Jurkat, Clone E6-1 (cell line): ENCODE measurements at places on chromosomes 7 and 10.

- no peak for DNase-seq
Measured at GRCh38 chr7:150877536-150877935, 25.2 kb downstream of the AOC1 start.

- DNase-seq: no peak
Measured at GRCh38 chr10:79001082-79001885, 67.5 kb upstream of the ZMIZ1 start.

GRCh38 chr7:80453699-80454340 lies 58.0 kb downstream of the GNAT3 start:
- no peak for DNase-seq

- DNase-seq: no peak
Measured at GRCh38 chr10:80760914-80761371, 223.2 kb downstream of the SH2D4B start.

DNA sequence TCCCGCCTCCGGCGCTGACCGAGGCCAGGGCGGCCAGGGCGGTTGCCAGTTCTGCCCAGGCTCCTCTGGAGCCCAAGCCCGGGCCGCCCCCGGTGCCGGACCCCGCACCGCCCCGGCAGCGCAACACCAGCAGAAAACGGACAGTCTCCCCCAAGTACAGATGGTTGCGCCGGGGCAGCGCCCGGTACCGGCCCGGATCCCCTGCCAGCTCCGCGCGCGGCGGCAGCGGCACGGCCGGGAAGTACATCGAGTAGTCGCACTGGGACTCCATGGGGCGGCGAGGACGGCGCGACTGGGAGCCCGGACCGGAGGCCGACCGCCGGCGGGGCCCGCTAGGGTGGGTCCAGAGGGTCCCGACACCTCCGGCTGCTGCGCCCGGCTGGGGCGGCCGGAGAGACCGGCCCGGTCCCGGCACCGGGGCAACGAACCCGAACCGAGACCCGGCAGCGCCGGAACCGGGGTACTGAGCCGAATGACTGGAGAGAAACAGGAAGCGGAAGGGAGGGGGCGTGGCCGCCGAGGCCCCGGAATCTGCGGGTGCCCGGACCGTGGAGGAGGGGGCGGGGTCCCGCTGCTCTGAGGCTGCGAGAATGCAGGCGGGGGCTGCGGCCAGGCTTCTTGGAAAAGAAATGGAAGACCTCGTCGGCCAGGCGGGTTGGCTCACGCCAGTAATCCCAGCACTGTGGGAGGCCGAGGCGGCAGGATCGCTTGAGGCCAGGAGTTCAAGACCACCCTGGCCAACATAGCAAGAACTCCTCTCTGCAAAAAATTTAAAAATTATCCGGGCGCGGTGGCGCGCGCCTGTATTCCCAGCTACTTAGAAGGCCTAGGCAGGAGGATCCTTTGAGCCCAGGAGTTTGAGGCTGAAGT lies at the start of gene TRAPPC14:
TSS of gene TRAPPC14 (minus strand) at position 495 of the 870 bp plus-strand sequence. CDS start at position 271, 224 bp downstream.
- DNase-seq: peak; percentile 69

DNA sequence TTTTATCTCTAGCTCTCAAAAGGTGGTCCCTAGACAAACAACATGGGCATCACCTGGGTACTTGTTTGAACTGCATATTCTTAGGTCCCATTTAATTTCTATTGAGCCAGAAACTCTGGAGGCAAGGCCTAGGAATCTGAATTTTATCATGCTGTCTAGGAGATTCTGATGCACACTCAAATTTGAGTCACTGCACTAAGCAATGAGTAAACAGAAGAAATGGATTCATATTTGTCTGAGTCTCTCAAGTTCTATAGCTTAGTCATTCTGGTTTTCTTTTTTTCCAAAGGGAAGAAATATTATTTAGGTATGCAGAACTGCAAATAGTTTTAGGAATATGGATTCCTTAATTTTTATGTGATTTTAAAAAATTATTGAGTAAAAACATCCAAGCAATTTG lies 185.5 kb downstream of the SEMA3A start:
- DNase-seq: no peak

DNA sequence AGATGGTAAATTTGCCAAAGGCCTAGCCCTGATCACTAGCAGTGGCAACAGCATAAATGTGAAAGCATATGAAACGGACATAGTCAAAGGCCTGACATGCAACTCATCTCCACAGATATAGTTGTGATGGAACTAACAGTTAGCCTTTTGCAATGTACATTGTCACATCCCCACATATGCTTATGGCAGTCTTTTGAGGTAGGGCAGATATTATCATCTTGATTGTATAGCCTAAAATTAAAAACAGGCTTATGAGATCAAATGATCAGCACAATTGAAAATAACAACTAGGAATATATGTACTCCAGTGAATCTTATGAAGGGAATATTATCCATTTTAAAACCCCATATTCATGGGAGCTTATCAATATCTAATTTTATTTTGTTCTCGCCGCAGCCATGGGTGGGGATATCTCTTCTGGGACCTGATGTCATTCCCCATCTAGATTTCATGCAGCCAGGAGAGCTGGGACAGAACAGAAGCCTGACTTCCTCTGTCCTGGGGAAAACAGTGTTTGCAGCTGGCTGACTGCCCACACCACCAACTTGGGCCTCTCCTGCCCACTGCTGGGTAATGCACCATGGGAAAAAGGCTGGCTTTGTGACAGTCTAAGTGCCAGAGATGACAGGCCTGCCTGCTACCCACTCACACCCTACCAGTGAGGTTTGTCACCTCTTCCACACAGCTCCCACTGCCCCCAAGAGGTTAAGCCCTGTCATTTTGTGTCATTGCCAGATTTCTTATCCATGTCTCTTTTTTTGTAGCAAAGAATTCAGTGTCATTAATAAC lies 180.2 kb upstream of the FZD1 start:
- no peak for DNase-seq

DNA sequence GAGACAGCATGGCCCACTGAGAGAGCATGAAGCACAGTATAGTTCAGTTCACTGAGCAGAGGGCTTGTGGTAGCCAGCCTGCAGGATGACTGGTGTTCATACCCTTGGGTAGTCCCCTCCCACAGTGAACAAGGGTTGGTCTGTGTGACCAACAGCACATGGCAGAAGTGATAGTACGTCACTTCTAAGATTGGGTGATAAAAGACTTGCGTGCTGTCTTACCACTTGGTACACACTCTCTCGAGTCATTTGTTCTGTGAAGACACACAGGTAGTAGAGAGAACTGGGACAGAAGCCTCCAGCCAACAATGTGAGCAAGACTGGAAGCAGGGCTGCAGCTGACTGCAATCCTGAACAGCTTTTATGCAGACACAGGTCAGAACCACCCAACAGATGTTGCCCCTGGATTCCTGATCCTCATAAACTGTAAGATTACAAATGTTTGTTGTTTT lies 14.6 kb downstream of the EPC1 start:
- peak; percentile 37 for DNase-seq

DNA sequence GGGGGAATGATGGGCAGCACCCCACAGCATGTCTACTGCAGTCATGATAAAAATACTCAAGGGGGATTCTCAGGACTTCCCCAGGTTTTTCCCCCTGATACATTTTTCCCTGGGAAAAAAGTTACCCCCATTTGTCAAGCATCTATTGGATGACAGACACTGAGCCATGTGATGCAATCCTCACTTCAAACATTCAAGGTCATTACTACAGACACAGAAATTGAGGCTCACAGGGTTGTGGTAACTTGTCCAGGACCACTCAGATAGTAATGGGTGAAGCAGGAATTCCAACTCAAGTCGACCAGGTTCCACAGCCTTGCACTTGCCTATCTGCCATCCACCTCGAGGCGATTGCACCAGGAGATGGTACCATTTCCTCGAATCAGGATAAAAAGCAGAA lies 31.7 kb downstream of the PPP1R3C start:
- no peak for DNase-seq

DNA sequence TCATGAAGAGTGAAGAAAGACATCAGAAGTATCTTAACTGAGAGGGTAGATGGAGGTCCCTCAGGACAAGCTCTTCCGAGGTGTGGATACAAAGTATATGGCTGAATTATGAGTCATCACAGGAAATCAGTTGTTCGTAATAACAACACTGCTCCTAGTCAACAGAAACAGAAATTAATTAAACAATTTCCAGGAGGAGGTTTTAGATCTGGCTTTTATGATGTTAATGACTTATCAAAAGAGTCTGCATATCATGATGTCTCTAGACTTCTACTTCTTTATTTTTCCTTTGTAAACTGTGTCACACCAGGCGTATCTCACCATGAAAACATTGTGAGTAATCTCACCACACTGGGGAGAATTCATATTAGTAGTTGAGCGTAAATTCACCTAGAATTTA lies 31.2 kb downstream of the OSBPL3 start:
- DNase-seq: no peak

DNA sequence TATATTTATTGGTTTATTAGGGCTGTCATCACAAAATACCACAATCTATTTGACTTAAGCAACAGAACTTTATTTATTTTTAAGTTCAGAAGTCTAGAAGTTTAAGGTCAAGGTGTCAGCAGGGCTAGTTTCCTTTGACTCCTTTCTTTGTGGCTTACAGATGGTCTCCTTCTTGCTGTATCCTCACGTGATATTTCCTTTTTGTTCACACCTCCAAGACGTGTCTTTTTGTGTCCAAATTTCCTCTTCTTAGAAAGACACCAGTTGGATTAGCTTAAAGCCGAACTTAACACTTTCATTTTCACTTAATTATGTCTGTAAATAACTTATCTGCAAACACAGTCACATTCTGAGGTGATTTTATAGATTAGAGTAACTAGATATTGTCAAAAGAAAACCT lies 631.4 kb upstream of the POT1 start:
- DNase-seq: no peak

DNA sequence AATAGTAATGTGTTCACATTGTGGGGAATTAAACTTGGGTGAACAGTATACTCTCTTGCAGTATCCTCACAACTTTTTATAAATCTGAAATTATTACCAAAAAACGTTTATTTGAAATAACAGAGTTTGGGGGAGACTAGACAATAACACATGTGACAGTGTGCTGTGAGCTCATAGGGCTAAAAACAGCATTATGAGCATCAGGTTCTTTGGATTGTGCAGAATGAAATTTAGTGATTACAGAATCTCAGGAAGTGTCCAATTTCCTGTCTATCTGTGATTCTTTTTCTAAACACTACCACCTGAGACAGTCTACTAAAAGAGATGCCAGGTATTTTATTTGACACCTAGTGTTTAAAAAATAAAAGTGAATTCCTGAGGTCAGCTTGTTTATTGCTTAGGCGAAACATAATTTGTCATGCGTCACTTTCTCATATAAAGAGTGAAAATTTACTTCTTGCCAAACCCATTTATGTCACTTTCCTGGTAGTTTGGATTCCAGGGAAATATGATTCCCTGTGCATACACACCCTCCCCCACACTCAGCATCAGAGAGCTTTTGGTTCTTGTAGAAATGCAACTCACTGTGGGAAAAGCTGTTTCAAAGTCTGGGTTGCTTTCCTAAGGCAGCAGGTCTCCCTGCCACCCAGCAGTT lies 71.2 kb downstream of the AOAH start:
- no peak for DNase-seq

- no peak for DNase-seq
Measured at GRCh38 chr7:68309806-68310205, 1288.5 kb upstream of the AUTS2 start.

- no peak for DNase-seq
Measured at GRCh38 chr10:91679296-91679695, 46.4 kb upstream of the PPP1R3C start.

- DNase-seq: no peak
Measured at GRCh38 chr7:99448855-99449254, 10.1 kb downstream of the CPSF4 start.

GRCh38 chr7:47405286-47405904 lies 176.5 kb downstream of the TNS3 start:
- DNase-seq: no peak

- no peak for DNase-seq
Measured at GRCh38 chr7:89028319-89028718, 232.8 kb upstream of the TEX47 start.

GRCh38 chr10:119162452-119163092 lies 2.9 kb downstream of the SFXN4 start:
- no peak for DNase-seq

- no peak for DNase-seq
Measured at GRCh38 chr10:62348029-62348428, 26.1 kb upstream of the ZNF365 start.

DNA sequence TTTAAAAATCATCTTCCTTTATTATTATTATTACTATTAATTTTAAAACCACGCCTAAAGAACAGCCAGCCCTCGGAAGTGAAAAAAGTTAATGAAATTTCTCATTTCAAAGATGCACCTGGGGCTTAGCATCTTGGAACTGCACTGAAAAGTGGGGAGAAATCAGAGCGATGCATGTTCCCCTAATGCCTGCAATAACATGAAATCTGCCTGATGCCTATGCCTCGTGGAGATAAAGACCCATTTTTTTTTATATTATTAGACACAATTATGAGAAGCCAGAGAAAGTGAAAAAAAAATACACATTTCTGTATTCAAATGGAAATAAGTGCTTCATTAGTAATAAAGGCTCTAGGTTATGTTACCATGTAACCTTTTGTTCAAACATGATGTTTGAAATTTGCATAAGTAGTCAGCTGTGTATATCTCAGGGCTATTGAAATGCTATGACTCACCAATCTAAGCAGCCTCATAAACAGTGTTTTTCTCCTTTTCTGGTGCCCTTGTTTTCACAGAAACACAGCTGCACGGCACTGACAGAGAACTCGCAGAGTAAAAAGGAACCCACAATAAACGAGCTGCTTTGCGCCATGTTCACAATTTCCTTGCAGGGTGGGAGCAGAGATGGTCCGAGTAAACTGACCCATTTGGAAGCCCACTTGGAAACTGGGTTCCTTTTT lies 175.8 kb upstream of the PRKCQ start:
- peak; percentile 5 for DNase-seq

DNA sequence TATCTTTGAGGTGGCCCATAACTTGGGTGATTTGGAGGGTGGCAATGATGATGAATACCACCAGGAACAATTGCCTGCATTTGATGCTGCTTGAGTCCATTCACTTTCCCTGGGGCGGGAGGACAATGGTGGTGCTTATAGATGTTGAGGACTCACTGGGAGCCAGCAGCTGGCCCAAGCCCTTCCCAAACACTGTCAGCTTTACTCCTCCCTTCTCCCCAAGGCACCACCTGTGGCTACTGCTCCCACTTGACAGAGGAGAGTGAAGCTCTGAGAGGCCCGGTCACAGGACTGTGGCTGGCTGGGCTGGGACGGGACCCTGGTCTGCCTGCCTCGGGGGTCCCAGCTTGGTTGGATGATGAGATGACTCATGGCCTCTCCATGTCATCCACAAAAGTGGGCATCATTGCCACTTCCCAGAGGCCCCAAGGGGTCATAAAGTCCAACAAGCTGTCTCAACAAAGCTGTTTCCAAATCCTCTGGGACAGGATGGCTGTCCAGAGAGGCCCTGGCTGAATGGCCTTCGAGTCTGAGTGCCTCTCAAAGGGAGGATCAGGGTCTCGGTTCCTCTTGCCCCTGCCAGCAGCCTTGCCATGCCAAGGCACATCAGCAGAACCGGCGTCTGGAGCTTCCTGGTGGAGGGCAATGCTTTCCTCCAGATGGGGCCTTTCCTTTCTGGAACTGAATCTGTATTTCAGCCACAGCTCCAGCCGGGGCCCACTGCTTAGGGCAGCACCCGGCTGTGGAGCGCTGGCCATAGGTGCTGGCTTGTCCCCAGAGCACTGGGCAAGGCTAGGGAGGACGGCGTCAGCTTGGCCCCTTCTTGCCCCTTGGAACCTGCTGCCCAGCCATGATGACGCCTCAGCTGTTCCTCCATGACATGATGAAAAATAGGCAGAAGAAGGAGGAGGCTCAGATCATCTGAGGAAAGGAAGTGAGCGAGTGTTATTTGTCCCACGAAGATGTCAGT lies 47.0 kb upstream of the PLEKHA1 start:
- DNase-seq: no peak
